Stimulated activated CD8-positive, alpha-beta memory T cell treated with anti-CD3 and anti-CD28 coated beads, Interleukin-4, amount 100 ng/mL, for 1 hour (primary cell): ENCODE measurements at places on chromosomes 5 and 9.

DNA sequence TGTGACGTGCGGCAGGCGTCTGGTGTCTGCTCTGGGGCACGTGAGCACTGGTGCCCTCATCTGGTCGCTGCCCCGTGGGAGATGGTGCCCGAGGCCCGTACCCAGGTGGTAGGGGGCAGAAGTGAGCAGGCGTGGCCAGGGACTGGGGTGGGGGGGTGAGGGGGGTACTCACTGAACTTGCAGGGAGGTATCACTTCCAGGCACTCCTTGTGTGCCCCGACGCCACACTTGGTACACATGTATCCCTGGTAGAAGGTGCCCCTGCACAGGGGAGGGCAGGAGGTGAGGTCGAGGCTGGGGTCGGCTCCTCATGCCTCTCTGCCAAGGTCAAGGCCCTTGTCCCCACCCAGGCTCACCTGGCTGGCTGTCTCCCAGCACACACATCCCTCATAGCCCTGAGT lies 45.2 kb upstream of the SARDH start:
- DNase-seq: no peak

DNA sequence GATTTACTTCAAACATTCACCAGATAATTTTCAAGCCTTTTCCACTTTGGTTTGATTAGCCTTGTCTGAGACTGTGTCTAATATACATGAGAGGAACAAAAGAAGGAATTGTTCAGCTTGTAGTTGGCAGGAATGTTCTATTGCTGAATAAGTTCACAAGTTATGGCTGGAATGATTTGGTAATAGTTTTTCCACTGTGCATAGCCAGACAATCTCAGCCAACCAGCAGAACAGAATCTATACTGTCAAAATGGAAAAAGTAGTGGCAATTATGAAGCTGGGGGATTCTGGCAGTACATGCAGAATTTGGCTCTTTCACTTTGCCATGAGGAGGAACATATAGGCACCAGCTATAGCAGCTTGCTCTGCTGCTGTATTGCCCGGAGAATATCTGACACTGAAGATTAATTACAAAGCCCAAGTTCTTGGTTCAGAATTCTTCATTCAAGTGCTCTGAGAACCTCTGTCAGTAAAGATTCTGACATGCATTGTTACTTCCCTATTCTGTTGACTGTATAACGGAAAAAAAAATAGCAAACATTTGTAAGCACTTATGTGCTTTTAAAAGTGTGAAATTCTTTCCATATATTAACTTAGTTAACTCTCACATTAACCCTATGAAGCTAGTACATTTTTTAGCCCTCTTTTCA lies 150.6 kb downstream of the PRR16 start:
- DNase-seq: no peak

DNA sequence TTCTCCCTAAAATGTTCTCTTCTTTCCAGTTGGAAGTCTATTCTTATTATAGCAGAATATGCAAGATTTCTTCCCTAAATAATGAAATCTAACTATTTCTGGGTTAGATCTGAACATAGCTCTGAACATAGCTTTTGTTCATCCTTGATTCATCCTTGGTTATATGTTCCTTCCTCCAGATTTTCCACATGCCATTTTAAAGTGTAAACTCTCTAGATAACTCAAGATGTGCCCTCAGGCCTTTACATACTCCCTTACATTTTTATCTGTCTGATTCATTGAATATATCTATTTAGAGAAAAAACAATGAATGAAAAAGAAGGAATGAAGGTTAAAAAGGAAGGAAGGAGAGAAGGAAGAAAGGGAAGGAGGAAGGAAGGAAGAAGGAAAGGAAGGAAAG lies 100.9 kb downstream of the FBXO38 start:
- no peak for DNase-seq

DNA sequence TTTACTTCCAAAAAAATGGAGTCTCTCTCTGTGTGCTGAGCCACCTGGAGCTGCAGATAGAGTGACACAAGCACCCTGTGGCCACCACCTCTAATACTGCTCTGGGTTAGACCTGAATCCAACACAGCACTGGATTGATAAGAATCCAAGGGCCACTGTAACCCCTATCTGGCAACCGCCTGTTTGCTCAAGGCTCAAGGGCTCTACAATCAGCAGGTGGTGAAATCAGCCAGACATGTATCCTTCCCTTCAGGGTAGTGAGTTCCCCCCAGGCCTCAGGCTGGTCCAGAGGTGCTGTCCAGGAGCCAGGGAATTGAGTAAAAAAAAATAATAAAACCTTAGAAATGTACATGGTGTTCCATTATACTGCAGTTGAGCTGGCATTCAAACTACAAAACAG lies 509.0 kb downstream of the KIF4B start:
- no peak for DNase-seq

DNA sequence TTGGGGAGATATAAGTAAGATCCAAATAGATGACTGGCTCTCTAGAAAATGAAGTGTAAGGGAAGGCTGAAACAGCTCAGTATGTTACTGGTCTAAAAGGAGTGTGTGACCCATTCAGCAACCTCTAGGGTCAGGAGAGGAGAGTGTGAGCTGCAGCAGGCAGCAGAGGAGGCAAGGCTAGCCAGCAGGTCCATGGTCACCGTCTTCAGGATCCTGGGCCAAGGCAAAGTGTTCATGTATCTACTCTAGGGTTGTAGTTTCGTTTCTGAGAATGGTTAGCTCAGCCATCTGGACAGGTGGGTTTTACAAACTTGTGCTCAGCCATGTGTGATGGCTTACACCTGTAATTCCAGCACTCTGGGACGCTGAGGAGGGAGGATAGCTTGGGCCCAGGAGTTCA lies 13.7 kb downstream of the MYO10 start:
- DNase-seq: no peak

- DNase-seq: no peak
Observed at GRCh38 chr5:78888580-78889368, 96.3 kb downstream of the ARSB start.

GRCh38 chr5:164184158-164184557 lies 678.7 kb downstream of the MAT2B start:
- no peak for DNase-seq

DNA sequence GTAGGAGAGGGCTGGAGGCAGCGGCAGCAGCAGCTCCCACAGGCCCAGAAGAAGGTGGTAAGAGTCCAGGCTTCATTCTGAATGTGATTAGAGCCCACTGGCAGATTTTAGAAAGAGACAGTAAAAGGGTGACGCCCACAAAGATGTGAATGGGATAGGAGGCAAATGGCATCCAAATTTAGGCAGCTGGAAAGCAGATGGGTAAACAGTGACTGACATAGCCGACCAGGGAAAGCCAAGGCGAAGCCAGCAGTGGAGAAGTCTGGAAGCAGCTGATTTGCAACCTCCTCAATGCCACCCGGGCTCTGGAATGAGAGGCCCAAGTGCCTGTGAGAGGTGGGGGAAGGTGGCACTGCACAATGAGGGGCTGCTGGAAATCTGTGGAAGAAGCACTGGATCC lies 103.3 kb downstream of the C5orf15 start:
- DNase-seq: no peak

- no peak for DNase-seq
Observed at GRCh38 chr5:54703133-54703532, 185.6 kb downstream of the SNX18 start.
